Stimulated activated CD8-positive, alpha-beta memory T cell treated with anti-CD3 and anti-CD28 coated beads, Interleukin-7, amount 100 ng/mL, for 48 hours (primary cell): ENCODE measurements at places on chromosomes 3 and 15.
A peak's percentile ranks its signal among the peaks of the same experiment; 100 is the strongest.

- no peak for DNase-seq
Observed at GRCh38 chr15:41792000-41792637, 17.8 kb downstream of the MAPKBP1 start.

- no peak for DNase-seq
Observed at GRCh38 chr15:95259965-95260364, 1028.6 kb downstream of the MCTP2 start.

DNA sequence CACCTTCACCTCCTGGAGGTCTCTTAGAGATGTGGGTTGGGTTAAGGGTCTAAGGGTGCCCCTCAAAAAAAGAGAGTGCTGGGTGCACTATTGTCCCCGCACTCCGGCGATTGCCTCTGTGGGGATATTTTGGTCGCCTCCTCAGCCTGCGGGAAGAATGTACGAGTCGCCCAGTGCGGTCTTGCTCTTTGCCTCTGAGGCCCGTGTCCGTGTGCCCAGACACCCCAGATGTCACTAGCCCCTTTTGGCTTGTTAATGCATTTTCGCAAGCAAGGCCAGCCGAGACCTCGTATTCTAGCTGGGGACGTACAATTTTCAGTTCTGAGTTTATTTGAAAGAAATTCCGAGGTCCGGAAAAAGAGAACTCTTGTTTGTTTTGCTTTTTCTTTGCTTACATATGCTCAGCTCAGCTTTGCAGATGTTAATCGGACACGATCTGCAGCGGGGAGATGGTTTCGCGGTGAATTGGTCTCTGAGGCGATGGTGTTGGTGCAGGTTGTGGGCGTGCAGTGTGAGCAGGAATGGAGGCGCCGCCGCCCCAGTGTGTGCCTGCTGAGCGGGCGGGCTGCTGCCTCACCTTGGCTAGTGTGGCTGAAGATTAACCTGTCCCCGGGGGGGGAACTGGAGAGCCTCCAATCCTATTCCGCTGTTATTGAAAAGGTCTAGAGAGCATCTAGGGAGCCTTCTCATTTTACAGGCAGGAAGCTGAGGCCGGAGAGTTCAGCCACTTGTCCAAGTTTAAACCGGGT, 1.4 kb downstream of the ST6GAL1 start:
- peak; percentile 47 for DNase-seq

DNA sequence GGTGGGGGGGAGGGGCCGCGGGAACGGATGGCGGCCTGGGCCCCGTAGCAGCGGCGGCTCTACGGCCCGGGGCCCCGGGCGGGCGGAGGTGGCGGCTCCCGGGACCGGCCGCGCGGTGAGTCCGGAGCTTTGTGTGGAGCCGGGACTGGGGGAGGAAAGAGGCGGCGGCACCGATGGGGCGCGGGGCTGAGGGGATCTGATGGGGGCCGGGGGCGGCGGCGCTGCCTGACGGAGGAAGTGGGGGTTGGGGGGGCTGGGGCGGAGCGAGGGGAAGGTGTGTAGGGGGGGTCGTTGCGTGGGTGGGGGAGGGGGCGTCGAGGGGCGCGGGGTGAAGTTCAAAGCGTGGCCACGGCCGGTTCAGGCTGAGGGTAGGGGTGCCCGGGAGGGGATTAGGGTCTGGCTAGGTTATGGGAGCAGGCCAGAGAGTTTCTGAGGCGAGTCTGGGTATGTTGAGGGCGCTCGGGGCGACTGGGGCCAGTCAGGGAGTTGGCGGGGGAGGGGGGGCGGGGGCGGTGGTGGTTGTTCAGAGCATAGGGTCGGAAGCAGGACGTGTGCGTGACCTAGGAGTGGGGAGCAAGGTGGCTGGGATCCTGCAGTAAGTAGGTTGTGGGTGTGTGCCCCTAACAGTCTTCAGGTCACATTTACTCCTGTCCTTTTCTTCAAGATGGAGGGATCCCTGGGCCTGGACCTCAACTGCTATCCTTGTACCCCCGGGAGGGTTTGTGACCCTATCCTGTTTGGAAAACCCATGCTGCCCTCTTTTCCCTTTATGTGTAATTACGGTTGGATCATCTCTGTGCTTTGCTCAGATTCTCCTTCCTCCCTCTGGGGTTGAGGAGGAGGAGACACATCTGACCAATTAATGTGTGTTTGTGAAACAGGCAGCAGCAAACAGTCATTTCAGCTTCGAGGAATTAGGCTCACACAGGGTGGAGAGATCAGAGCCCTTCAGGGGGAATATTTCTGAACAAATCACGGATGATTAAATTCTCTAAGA, 644 bp downstream of the ZNF609 start:
- peak; percentile 7 for DNase-seq
